ENCODE measurements at places on chromosomes 2 and 18.

GRCh38 chr2:98588880-98589431 is 19.4 kb downstream of the COA5 start:
- DNase-seq, result no peak

GRCh38 chr18:54247511-54248175 is 21.7 kb upstream of the POLI start:
- DNase-seq, result no peak

GRCh38 chr18:23990474-23991410 is 23.8 kb upstream of the TTC39C start:
- DNase-seq, result no peak

GRCh38 chr18:79489899-79490625 is 94.3 kb downstream of the NFATC1 start:
- no peak for DNase-seq

GRCh38 chr18:60846396-60846795 is 473.8 kb upstream of the MC4R start:
- DNase-seq, result no peak

DNA sequence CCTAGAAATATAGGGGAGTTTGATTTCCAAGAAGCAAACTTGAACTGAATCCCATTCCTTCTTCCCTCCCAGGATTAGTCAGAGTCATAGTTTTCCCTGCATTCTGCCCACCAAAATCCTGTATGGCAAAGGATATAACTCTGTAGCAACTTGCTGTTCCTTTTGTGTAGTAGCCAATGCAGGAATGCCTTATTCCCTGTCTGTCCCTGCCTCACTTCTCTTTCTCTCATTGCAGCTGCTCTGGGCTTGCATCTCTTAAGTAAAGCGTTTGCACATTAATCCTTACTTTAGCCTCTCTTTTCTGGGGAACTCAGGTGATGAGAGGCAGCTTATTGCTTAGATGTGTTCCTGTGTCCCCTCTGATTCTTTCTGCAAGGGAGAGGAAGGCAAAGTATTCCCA is 333.1 kb upstream of the VWC2L start:
- no peak for DNase-seq

- peak; percentile 27 for DNase-seq
Measured at GRCh38 chr2:48415836-48416515, 114.0 kb upstream of the STON1 start.

DNA sequence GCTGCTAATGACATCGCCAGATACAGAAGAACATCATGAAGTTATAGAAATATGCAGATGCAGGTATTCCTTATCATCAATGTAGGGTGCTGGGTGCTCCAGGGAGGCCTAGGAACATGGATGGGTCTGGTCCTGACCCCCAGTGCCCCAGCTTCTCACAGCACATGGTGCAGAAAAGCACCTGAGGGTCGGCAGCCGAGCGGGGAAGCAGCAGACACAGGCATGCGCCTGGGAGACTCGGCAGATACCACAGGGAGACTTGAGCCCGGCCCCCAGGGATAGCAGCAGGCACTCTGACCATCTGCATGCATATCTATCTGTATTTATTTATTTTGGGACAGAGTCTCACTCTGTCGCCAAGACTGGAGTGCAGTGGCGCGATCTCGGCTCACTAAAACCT is 43.2 kb downstream of the TMEM18 start:
- no peak for DNase-seq

- DNase-seq, result no peak
Measured at GRCh38 chr18:46333431-46334135, 229.4 kb downstream of the HAUS1 start.

GRCh38 chr2:124610866-124611265 is 585.8 kb downstream of the CNTNAP5 start:
- DNase-seq, result no peak

DNA sequence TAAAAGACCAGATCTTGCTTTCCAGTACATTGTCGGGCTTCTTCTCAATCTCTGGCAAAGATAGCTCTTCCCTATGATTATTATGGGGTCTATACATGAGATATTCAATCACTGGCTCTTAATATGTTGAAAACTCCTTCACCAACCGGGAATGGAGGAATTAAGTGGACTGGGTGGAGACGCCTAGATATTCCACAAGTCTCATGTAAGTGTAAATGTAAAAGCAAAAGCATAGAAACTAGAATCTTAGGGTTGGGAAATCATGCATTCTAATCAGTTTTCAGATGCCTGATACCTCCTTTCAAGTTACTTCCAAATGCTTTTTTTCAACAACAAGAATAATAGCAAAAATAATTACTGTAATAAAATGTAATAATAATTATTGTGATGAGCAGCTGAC is 38.0 kb downstream of the DPP4 start:
- DNase-seq, result no peak

- DNase-seq, result peak; percentile 26
Measured at GRCh38 chr18:59388817-59389216, 29.8 kb upstream of the LMAN1 start.

DNA sequence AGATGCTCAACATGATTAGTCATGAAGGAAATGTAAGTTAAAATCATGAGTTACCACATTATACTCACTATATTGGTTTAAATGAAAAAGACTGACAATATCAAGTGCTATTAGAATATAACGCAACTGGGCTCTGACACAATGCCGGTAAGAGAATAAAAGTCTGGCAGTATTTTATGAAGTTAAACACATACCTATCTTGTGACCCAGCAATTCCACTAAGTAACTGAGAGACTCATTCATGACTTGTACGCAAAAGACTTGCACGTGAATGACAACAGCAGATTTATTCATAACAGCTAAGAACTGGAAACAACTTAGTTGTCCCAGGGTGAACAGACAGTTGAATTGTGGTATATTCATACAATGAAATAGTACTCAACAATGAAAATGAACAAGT is 342.1 kb downstream of the SLC4A3 start:
- peak; percentile 67 for DNase-seq

GRCh38 chr2:8076448-8077342 is 605.2 kb upstream of the ID2 start:
- DNase-seq, result no peak

DNA sequence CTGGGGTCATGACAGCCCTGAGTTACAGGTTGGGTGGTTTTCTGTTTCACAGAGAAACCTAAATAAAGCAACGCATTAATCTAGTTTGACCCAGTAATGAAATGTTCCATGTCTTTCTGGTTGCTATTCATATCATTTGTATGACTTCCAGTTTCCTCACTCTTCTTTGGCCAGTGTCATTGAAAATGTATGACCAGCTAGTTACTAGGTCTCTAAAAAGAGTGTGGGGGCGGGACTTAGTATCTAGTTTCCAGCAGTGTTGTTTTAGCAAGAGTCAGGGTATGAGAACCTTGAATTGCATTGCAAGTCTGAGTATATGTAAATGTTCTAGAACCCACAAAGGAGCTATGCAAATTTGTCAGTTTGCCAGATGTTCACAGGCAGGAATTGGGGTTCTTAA is 47.7 kb downstream of the SLC9A2 start:
- no peak for DNase-seq

GRCh38 chr2:74632939-74633312 is 15.2 kb downstream of the M1AP start:
- DNase-seq, result no peak

DNA sequence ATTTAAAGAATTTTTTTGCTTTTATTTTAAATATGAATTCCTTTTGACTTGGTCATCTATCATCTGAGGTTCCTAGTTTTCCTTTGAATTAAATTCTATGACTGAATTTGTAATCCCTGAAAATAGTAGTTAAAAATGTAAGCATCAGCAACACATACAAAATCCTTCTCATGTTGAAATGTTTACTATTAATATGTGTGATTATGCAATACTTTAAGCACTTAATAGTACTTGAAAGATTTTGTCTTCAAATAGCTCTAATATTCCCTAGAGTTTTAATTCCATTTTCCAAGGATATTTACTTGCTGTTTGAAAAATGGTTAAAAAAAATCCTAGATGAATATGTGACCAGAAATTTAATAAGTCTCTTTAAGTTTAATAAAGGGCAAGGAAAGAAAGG is 26.6 kb upstream of the SPATS2L start:
- peak; percentile 35 for DNase-seq

DNA sequence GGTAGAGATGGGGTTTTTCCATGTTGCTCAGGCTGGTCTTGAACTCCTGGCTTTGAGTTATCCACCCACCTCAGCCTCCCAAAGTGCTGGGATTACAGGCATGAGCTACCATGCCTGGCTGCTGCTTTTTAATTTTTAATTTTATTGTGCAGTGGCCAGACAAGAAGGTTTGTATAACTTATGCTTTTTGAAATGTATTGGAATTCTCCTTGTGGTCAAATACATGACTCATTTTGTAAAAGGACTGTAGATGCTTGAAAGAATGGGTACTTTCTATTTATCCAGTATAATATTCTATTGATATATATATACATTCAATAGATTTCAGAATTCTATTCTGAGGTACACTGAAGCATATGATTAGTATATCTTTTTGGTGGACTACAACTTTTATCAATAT is 82.6 kb upstream of the ST3GAL5 start:
- peak; percentile 78 for DNase-seq

- peak; percentile 63 for DNase-seq
Measured at GRCh38 chr18:10923551-10924070, 225.8 kb downstream of the PIEZO2 start.

DNA sequence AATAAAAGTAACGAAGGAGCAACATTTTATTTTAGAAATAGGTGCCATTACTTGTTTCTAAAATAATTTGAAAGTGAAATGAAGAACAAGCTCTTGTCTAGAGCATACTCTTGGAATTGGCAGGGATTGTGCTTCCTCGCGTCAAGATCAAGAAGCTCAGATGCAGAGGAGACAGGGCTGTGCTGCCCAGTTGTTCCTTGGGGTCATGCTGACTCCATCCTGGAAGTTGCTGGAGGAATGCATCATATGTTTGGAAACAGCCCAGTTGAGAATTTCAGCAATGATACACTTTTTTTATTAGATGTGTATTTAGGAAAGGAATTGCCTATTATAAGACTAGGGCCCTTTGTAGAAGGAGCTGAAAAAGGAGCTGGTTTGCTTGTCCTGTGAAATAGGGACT is 17.2 kb downstream of the LTBP1 start:
- peak; percentile 38 for DNase-seq

GRCh38 chr2:12432985-12433625 is 283.6 kb upstream of the TRIB2 start:
- DNase-seq, result peak; percentile 47

DNA sequence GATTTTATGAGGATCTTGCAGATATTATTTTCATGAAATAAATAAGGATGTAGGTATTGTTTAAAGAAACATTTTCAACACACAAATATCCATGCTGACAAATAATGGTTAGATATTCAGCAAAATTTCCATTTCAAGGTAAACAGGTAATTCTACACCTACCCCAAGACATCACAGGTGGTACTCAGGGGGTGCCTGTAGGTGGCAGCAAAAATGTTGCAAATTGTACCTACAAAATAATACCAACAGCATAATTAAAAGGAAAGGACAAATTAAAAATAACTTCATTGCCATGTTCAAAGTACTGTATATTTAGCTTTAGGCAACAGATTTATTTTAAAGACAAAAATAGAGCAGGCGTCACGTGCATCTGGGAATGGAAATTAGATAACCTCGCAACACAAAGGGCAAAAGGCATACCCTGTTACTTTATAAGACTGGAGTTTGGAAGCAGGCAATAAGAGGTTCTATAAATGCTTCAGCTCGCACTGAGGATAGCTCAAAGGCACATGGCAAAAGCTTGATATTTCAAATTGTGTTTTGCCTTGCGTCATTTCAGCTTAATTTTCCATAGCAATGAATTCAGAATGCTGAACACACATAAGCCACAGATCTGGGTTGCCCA is 630.5 kb downstream of the TDRD15 start:
- no peak for DNase-seq

DNA sequence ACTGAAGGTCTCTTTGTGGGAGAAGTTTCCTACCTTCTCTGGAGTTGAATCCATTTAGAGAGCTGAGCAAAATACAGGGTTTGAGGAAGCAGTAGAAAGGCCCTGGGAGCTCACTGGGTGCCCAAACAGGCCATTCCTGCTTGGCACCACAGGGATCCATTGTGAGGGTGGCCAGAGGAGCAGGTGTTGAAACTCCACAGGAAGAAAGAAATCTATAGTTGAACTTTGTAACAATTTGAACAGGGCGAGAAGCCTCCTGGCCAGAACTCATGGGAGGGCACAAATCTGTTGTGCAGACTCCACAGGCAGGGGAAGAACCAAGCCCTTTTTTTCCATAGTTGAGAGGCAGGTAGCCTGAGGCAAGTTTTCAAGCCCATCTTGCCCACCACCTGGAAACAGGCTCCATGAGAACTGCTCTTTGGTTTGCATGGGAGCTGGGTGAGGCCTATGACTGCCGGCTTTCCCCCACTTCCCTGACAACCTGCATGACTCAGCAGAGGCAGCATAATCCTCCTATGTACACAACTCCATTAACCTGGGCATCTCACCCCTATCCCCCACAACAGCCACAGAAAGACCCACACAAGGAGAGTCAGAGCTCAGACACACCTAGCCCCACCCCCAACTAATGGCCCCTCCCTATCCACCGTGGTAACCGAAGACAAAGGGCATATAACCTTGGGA is 1053.0 kb downstream of the TSN start:
- DNase-seq, result no peak

DNA sequence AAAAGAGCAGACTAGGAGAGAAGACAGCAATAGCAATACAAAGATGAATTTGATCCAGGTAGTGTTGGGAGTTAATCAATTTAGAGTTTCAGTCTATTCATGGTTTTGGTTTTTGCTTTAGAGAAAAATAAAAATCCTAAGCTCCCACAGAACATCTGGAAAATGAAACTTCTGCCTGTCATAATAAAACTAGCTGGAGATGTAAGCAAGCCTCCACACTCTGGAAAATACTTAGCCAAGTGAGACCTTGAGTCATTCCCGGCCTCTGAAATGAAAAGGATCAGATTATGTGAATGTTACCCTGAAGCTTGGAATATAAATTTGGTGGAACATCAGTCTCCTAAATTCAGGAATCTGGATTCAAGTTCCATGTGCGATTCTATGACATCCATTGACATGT is 485.6 kb upstream of the SPRED2 start:
- DNase-seq, result no peak

GRCh38 chr2:5391362-5391761 is 300.8 kb upstream of the SOX11 start:
- no peak for DNase-seq

DNA sequence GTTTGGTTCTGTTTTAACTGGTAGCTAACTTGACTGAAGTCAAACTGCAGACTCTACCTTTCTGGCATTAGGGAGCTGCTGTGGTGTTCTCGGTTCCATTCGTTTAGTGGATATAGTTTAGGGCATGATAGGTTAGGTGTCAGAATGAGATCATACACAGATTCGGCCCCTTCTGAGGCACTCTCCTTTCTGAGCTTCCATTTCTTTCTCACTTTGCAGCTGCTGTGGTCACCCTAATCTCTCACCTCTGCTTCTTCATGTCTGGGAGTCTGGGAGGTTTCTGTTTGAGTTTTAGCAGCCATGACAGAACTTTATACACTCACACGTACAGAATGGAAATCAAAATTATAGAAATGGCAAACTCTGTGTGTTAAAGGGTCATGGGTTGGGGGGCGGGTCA is 122.8 kb downstream of the ATP9B start:
- no peak for DNase-seq

GRCh38 chr2:9166579-9167377 is 39.8 kb upstream of the ASAP2 start:
- DNase-seq, result no peak

- peak; percentile 26 for DNase-seq
Measured at GRCh38 chr2:121608367-121608766, 40.9 kb downstream of the CLASP1 start.

- no peak for DNase-seq
Measured at GRCh38 chr18:75454022-75454795, 26.7 kb upstream of the SMIM21 start.
